Stimulated activated CD8-positive, alpha-beta memory T cell treated with anti-CD3 and anti-CD28 coated beads, Interleukin-4, amount 100 ng/mL, for 1 hour (primary cell): ENCODE measurements at places on chromosomes 5 and 9.

- DNase-seq: no peak
Observed at GRCh38 chr9:1712861-1713450, 302.2 kb upstream of the SMARCA2 start.

GRCh38 chr5:168600409-168600808 lies 21.2 kb upstream of the PANK3 start:
- DNase-seq: no peak

- no peak for DNase-seq
Observed at GRCh38 chr5:2900360-2900759, 148.9 kb upstream of the IRX2 start.

DNA sequence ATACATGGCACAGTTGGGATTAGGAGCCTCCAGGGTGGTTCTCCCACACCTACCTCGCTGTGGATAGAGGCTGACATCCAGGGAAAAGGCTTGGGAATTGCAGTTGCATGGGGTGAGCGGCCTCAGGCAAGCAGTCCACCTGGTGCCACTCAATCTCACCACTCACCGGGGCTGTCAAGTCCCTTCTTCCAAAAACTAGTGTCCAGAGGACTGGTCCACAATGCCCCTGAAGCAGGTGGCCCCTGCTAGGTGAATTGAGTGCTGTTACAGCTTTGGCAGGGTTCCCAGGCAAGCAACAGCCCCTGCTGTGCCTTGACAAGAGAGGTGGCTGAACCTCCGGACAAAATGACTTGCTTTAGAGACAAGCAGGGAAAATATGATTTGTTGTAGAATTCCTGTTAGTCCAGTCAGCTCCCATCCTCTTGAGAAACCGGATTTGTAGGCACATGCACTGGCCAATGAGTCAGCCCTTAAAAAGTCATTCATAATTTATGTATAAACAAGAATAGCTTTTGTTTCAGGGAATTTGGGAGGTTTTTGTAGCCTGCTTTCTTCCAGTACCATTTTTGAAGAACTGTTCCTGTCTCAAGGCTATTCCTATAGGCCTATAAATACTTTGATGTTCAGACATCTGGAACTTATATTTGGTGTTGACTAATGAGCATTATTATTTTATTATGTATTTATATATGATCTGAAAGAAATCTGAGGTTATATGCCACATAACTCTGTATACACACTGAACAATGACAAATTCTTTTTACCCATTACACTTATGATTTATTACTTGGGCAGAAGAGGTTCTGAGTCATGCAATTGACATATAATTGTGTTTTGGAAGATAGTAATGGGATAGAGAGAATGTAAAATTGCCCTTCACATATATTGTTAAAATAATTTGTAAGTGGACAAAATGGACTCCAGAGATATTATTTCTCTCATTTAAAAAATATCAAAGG lies 411.1 kb downstream of the ACTL7B start:
- DNase-seq: no peak

DNA sequence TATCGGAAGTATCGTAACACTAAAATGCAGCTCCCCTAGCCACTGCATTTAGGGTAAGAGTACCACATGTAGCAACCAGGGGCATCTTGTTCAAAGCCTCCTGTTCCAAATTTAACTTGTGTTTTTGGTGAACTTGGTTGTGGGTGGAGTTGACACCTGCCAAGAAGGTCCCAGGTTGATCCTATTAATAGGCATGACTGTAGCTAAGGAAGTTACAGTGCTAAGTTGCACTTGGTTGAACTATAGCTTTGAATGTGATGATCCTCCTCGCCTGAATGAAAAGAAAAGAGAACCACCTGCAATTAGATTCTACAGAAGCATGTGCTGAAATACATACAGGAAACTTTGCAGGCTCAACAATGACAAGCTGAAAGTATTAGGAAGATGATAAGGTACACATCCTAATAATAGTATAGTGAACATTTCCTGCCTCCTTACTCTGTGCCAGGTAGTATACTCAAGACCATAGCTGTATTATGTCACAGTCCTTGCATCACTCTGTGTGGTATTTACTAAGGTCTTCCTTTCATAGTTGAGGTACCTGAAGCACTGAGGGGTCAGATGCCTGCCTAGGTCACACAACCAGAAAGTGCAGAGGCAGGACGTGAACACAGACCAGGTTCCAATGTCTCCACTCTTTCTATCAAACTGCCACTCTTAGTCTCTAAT lies 64.5 kb upstream of the PIP5K1B start:
- no peak for DNase-seq

- DNase-seq: no peak
Observed at GRCh38 chr9:89865357-89865756, 260.5 kb downstream of the GADD45G start.

- DNase-seq: no peak
Observed at GRCh38 chr9:134694714-134695113, 53.1 kb downstream of the COL5A1 start.

DNA sequence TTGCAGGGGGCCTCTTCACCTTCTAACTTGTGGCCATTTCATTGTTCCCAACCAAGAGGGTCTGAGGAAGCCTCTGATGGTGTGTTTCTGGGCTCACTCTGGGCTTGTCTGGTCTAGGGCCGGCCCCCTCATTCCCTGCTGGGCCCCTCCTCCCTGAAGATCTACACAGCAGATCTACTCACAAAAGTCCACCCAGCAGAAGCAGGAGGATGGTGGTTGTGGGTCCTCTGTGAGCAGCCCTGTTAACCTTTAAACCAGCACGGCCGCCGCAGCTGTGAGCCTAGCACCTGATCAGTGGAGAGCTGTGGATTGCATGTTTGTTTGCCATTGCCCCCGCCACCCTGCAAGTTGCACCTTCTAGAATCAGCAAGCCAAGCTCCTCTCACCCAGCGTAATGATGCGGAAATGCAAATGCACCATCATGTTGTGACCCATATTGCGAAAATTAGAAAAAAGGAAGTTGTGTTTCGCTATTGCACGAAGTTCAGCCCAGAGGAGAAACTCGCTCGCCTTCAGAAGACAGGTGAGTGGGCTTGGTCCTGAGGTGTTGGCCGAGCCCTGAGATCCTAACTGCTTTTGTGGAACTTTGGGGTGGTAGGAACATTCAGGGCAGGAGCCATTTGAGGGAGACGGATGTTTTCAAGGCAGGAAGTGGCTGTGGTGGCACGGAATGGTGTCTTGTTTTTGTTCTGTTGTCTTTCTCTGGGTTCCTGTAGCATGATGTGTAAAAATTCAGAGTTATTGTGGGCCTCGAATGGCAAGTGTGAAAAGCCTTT lies 16.7 kb downstream of the FGD3 start:
- peak; percentile 50 for DNase-seq

DNA sequence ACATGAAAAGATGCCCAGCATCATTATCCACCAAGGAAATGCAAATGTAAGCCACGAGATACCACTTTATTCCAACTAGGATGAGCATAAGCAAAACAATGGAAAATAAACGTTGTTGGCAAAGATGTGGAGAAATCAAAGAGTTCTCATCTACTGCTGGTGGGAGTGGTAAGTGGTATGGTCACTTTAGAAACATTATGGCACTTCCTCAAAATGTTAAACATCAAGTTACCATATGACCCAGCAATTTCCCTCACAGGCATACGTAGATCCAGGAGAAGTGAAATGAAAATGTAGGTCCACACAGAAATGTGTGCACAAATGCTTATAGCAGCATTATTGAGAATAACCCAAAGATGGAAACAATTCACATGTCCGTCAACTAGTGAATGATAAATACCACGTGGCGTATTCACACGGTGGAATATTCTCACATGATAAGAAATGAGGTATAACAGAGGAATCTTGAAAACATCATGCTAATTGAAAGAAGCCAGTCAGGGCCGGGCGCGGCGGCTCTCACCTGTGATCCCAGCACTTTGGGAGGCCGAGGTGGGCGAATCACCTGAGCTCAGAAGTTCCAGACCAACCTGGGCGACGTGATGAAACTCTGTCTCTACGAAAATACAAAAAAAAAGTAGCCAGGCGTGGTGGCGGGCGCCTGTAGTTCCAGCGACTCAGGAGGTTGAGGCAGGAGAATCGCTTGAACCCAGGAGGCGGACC lies 16.4 kb upstream of the FLT4 start:
- DNase-seq: no peak

DNA sequence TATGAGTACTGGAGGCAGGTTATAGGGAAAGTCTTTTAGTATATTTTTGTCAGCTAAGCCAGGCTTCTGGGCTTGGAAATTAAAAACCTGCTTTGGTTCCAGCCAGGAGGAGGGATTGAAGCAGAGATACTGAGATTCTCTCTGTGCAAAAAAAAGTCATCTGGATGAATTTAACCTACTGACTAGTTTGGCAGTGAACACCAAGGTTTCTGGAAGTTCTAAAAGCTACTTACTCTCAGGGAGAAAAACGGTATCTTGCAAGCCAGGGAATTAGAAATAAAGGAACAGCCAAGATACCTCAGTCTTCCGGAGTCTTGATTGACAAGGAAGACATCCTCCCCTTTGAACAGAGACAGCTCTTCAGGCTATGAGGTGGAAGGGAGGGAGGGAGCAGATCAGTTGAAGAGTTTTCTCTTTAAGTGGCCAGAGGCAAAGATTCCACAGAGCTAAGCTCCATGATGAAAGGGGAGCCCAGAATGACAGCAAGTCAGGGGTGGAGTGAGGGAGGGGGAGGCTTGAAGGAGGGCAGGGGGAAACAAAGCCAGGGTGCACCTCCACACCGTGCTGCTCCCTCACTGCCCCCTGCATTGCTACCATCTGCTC lies 8.3 kb upstream of the ZBTB34 start:
- no peak for DNase-seq

DNA sequence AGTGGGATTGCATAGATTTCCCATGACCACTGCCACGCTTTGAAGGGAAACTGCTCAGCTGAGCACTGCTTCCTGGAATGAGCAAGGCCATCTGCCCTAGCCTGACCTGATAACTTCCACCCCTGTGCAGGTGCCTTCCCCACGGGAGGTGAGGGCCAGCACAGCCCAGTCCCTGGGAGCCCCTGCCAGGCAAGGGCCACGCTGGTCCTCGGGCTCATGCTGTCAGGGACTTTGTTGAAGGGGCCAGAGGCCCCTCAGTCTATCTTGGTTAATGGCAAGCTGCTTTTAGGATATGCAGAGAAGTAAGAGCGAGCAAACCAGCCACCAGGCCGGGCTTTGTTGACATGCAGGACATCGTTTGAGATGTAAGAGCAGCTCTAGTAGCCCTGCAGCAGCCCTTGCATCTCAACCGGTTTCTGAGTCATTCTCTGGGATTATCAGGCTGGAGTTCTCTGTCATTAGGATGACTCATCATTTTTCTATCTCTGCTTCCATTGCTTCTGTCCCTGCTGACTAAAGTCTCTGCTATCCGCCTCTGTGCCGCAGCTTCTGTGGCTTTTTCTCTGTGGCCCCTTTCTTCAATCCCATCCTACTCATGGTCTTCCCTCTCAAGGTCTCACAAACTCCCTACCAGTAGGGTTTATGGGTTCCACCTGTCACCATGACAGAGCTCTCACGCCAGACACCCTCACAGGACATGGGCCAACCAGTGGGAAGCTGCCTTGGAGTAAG lies 30.6 kb upstream of the IQGAP2 start:
- no peak for DNase-seq

GRCh38 chr5:59301727-59302126 lies 591.8 kb downstream of the PDE4D start:
- no peak for DNase-seq

DNA sequence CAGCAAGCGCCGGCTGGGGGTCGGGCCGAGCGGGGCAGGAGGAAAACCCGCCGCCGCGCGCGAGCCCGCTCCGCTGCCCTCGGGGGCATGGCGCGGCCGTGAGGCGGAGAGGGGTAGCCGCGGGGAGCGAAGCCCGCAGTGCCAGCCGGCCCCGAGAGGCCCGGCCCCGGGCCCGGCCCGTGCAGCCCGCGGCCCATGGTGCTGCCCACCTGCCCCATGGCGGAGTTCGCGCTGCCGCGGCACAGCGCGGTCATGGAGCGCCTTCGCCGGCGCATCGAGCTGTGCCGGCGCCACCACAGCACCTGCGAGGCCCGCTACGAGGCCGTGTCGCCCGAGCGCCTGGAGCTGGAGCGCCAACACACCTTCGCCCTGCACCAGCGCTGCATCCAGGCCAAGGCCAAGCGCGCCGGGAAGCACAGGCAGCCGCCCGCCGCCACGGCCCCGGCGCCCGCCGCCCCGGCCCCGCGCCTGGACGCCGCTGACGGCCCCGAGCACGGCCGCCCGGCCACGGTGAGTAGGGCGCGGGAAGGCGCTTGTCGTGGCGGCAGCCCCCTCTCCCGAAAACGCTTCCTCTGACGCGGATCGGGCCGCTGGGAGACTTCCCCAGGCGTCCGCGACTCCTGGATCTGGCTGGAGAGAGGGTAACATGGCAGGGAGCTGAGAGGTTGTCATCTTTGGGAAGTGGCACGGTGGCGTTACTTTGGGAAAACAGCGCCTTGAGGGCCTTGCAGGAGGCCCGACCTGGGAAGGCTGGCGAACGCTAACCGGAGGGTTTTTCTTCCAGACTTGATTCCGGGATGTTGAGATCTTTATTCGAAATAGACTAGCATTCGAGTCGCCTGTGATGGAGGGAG lies 523 bp downstream of the MAML1 start:
- no peak for DNase-seq

- no peak for DNase-seq
Observed at GRCh38 chr9:125189011-125189360, 617 bp downstream of the PPP6C start.

DNA sequence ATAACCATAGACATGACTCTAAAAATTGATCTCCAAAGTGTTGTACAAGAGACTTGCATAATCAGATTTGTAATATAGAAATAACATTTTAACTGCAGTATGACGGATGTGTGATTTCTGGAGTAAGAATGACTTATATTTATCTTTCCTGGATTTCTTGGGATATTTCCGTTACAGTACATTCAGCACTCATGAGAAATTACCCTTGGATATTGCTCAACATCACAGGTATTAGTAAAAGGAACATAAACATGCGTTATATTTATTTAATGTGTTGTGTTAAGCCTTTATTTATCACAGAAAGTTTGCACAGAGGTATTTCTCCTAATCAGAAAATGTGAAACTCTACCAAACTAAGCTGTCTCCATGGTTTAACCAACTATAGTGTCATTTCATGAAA lies 1823.9 kb upstream of the C9orf72 start:
- no peak for DNase-seq

- DNase-seq: no peak
Observed at GRCh38 chr5:97297704-97298091, 114.7 kb upstream of the RIOK2 start.

DNA sequence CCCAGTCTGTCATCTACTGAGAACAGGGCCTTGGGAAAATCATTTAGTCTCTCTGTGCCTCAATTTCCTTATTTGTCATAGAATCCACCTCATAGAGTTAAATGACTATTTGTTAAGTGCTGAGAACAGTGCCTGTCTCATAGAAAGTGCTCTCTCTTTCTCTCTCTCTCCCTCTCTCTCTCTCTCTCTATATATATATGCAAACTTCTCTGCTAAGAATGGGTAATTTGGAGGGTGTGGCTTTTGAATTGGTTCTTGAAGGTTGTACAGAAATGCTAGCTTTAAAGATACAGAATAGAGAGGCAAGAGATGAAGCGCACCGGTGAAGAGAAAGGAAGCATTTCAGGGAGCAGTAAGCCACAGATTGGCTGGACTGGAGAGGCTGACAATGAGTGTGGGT lies 197.4 kb downstream of the FBN2 start:
- no peak for DNase-seq
